Activated naive CD8-positive, alpha-beta T cell treated with anti-CD3 and anti-CD28 coated beads, Interleukin-2, amount 50 U/mL, for 24 hours (primary cell): ENCODE measurements at places on chromosomes 2 and 18.

DNA sequence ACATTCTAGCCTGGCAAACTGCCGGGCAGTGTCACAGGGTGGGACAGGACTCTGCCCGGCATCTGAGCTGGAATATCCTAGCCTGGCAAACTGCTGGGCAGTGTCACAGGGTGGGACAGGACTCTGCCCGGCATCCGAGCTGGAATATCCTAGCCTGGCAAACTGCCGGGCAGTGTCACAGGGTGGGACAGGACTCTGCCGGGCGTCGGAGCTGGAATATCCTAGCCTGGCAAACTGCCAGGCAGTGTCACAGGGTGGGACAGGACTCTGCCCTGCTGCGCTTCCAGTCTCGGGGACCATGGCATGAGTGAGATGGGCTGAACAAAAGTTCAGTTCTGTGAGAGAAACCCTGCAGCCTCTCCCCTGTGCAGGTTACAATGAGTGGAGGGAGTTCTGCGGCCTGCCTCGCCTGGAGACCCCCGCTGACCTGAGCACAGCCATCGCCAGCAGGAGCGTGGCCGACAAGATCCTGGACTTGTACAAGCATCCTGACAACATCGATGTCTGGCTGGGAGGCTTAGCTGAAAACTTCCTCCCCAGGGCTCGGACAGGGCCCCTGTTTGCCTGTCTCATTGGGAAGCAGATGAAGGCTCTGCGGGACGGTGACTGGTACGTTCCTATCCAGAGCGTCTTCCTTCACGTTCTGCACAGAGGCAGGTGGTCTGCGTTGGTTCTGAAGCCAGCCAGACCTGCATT lies 80.3 kb downstream of the TPO start:
- no peak for DNase-seq

DNA sequence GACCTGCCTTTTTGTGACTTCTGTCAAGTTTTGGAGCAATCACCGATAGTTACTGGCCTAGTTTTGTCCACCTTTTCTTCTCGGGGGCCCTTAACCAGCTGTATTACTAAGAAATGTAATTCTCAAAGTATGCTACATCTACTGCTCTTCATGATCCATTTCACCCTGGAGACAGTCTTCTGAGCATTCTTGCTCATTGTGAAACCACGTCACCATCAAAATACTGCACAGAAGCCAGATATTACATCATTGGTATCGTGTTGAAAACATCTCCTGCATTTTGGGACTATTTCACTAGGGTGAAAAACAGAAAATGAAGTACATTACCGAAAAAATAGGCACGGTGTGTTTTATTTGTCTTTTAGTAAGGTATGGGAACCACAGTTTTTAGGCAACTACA lies 11.7 kb downstream of the LYPD6B start:
- DNase-seq, result no peak

DNA sequence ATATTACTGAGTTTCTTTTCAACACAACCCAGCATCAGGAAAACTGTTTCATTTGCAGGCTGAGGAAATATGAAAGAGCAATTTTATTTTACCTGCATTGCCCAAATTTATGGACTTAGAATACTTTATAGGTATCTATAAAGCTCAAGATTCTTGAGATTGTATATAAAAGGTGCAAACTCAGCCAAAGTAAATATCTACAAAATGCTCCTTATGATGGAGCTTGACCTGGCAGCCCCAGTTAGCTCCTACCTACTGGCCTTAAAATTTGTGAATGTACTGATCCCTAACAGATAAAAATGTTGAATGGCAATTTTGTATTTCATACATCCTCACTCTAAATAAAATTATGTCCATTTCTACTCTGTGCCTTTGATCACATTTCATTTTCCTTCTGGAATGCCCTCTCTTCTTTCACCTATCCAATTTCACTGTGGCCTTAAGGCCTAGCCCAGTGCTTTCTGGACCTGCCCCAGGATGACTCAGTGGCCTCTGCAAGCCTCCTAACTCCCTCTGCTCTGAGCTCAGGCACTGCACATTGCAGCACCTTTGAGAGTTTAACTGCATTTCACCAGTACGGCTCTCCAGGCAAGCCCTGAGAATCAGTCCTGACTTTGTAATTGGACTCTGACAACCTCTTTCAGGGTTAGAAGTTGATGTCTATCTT lies 125.9 kb downstream of the ANTXR1 start:
- no peak for DNase-seq

DNA sequence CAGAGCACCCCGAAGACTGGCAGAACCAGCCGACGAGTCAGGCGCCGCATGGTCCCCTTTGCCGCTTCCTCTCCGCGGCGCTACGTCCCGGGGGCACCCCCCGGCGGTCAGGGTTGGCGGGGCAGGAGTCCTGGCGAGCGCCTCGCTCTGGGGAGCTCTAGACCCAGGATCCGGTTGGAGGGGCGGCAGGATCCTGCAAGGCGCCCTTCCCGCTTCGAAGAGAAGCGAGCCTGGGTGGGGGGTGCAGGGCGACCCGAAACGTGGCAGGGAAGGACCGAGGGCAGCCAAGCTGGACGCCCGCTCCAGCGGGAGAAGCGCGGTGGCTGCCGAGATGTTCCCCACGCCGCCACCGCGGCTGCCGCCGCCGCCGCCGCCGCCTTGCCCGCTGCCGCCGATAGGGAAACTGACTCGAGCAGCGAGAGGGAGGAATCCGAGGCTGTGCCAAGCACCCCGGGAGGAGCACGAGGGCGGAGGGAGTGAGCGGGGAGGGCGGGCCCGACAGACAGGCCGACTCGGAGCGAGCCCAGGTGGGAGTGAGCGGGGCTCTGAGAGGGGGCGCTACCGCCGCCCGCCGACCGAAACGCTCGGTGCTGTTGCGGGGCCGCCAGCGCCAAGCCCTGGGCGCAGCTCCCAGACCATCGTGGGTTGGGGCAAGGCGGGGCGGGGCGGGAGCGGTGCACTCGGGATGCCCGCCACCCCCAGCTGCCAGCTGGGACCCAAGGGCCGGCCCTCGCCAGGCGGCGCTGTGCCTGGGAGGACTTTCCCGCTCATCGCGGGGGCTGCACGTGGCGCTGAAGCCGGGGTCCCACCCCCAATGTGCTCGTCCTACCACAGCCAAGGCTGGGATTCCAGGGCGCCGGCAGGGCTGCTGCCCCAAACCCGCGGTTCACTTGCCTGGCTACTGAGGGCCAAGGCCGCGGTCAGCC lies at the start of gene GALNT14:
Gene GALNT14, minus strand, starts transcription at position 404 of the 926 bp plus-strand sequence. Its CDS starts 354 bp downstream, at position 50.
- peak; percentile 68 for DNase-seq

- no peak for DNase-seq
Observed at GRCh38 chr2:233210281-233210680, 41.2 kb upstream of the ATG16L1 start.

DNA sequence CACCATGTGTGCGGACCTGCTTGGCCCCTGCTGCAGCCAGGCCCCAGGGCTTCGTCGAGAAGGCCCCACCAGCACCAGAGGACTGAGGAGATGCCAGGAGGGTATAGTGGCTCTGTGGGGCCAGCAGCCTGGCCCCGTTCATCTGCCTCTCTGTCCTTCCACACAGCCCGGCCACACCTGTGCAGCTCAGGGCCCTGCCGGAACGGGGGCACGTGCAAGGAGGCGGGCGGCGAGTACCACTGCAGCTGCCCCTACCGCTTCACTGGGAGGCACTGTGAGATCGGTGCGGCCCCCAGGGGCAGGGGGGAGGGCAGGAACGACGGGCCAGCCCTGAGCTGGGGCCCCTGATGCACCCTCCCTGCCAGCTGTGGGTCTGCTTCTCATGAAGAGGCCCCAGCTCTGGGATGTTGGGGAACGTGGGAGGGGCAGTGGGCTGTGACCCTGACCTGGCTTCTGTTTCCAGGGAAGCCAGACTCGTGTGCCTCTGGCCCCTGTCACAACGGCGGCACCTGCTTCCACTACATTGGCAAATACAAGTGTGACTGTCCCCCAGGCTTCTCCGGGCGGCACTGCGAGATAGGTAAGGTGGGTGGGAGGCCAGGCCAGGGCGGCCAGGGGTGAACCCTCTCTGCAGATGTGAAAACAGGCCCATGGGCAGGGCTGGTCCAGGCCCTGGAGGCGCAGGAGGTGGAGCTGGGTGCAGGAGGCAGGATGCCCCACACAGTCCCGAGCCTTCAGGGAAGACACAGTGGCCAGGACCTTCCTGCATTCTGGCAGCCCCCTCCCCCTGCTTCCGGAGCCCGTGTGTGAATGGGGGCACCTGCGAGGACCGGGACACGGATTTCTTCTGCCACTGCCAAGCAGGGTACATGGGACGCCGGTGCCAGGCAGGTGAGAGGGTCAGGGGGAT lies 50.3 kb downstream of the MTERF4 start:
- no peak for DNase-seq

DNA sequence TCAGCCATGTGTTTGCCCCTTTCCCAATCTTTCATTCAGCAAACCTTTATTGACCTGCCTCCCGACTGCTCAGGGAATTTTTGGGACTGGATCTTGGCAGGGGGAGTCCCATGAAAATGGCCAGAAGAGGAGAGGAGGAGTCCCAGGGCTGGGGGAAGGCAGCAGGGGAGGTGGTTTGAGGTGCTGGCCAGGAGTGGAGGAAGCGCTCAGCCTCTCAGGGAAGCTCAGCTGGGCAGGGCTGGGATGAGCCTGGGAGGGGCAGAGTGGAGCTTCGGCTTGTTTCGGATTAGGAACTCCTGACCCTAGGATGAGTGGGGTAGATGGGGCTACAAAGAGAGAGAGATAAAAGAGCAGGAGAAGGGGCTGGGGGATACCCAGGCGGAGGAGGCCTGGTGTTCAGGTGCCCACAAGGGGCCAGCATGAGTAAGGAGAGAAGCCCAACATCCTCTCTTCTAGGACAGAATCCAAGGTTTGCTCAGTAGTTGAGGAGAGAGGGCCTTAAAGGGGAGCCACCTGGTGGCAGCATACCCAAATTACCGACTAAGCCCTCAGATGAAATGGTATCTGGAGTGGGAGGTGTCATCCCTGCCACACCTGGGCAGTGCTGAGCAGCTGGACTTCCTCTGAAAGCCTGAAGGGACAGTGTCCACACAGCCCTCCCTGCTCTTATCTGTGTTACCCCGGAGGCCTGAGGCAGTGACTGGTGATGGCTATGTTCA lies 91.1 kb downstream of the INHBB start:
- peak; percentile 34 for DNase-seq

DNA sequence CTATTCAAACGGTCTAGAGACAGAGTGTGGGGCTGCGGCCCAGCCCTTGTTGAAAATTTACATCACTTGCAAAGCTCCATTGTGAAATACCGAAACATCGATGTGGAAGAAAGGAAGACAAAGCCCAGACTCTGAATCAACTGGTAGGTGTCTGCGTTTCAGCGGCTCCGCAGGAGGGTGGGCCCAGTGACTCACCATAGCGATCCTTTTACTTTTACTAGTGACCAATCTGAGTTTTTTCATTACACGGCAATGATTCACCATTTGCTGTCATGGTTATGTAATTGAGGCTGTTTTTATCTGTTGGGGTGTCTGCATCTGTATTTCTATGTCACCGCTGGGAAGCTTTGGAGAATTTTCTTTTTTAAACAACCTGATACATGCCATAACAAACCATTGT lies 66.6 kb upstream of the ODC1 start:
- no peak for DNase-seq

DNA sequence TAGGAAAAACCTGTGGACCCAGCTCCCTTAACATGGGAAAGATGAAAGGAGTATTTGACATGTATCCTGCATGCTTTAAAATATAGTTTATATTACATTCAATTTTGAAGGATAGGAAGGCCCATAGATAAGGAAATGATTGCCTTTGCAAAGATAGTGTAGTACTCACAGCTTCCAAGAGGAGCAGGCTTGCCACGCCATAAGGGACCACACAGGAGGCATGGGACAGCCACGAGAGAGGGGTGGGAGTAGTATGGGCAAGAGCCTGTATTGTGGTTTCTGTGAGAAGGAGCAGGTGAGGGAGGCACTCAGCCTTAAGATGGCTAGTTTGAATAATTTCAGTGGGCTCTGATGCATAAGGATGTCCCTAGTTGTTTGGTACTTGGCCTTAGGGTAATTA lies 740.3 kb downstream of the SATB2 start:
- no peak for DNase-seq

DNA sequence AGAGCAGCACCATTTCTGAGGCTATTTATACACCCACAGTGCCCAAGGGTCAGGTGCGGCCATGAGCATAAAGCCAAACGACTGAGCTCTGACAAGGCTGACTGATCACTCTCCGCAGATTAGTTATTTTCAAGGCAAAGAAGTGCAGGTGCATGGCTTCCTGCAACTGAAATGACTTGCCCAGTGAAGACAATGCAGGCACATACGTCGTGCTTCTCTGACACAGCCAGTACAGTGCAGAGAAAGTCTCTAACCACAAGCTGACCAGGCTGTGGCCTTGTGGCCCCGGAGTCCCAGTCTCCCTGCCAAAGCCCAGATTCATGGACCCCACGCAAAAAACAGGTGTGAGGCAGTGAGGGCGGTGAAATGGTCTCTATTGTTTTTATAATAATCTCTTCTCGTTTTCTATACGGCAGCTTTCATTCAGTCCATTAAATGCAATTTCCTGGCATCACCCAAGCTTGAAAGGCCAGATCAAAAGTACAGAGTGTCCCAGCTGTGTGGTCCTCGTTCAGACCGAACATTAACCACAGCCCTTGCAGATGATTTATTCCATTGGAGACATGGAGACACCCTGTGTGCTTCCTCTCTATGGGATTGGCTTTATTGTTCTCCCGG lies 447.0 kb upstream of the ID2 start:
- no peak for DNase-seq

DNA sequence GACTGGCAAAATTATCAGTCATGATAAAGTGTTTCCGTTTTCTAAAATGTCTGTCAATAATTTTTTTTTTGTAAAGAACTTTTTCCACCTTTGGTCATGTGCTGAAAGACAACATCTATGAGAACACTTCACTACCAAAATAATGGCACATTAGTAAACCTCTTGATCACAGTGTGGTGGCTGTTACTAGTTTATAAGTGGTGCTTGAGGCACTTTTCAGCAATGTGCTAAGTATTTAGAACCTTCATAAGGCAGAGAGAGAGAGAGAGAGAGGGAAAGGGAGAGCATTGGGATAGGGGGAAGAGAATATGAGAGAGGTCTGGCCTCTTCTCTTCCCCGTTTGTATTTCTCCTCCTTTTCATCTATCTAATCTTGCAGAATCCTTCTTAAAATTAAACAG lies 1.1 kb upstream of the NYAP2 start:
- DNase-seq, result no peak
